Activated CD8-positive, alpha-beta memory T cell treated with anti-CD3 and anti-CD28 coated beads, Interleukin-2, amount 10 ng/mL, durations not matched to agents 7 days and 5 days (primary cell): ENCODE measurements at places on chromosomes 13 and 19. TPM values are rescaled to one million over a fixed set of nuclear protein-coding genes. Genes with fewer than 3 reads are reported as not detected.

PRRG2 gene
- total RNA-seq, result 2.4 TPM

GRCh38 chr19:37329686-37330085, 41.2 kb upstream of the ZNF527 start:
- H3K27me3 ChIP-seq, result no peaks in the 10 kb centered on the region
- no peak for DNase-seq
- H3K4me3 ChIP-seq, result no peak overlapping the region
- H3K36me3 ChIP-seq, result peaks cover 73% of the 10 kb centered on the region
- peaks cover 11% of the 10 kb centered on the region for H3K4me1 ChIP-seq

DNA sequence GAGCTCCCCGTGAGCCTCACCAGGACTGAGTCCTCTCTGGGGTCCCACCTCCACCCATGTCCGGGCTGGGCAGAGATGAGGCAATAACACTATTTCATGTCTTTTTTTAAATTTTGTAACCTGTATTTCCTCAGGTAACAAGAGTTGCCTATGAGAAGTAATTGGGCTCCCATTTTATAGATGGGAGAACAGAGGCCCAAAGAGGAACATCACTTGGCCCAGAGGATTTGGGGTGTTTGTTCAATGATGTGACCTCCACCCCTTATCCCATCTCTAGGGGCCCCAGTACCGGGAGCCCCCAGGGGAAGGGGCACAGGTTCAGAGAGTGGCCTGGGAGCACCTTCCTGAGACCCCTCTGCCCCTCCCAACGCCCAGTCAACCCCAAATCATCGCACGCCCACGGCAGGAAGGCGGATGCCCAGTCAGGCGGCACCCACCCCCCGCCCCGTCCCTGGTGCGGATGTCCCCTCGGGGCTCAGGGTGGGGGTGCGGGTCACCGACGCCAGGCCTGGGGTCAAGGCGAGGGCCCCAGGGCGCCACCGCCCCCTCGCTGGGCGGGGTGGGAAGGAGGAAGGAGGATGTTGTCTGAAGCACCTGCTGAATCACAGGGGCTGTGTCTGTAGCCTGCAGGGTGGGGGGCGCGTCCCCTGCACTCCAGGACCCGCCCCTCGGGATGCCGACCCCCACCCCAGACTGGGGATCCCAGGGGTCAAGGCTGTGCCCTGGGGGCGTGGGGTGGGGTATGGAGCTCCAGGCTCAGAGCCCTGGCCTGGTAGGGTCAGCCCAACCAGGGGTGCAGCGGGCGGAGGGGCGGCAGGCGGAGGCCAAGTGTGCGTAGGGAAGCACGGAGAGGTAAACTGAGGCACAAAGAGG, 9.0 kb upstream of the CIRBP start:
- DNase-seq, result peak; percentile 77
- H3K4me1 ChIP-seq, result peaks cover 48% of the 10 kb centered on the region
- H3K27me3 ChIP-seq, result no peaks in the 10 kb centered on the region
- H3K4me3 ChIP-seq, result peak overlapping the region; percentile 96

DNA sequence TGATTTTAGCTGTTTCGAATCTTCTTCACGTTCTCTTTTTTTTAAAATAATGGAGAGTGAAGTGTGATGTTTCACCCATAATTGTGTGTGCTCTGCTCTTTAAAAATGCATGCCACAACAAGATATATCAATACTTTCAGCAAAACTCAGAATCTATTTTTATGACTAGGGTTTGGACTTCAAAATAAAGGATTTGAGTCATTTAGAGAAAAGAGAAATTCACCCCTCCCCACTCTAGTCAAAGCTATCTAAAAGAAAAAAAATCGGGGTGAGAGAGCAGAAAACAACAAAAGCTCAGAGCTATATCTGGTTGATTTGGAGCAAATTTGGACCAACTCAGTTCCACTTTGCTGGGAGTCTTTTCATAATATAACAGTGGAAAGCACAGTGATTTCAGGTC, 244.5 kb downstream of the DNAJC15 start:
- H3K4me3 ChIP-seq, result no peak overlapping the region
- no peak overlapping the region for H3K27ac ChIP-seq
- DNase-seq, result no peak
- no peaks in the 10 kb centered on the region for H3K36me3 ChIP-seq

DNA sequence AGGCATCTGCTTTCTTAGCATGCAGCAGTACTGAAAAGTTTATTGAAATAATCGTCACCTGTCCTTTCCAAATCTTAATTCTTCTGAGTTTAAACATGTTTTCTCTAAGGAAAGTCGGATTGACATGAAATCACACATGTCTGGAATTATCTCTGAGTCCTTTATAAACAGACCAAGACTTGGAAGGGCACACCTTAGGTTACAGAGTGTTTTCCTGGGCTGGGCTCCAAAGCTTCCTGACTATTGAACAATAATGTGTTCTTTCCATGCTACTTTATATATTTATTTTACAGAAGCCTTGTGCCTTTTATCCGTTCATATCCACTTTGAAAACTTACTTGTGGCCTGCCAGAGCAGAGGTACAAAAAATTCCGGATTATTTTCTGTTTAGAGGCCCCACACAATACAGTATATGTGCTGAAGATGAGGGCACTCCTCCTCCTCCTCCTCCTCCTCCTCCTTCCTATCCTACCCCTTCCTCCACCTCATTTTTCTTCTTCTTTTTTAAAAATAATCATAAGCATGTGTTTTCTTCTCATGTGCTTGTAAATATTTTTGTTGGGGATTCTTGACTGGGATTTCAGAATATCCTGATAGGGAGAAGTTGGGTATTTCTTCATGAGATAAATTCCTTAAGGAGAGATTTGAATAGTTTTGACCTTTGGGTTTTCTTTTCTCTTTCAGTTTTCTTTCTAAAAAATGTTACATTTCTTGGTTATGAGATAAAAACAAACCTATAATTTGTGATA, 52.3 kb downstream of the LRCH1 start:
- no peaks in the 10 kb centered on the region for H3K27me3 ChIP-seq
- H3K4me1 ChIP-seq, result peaks cover 48% of the 10 kb centered on the region
- no peak overlapping the region for H3K27ac ChIP-seq
- H3K4me3 ChIP-seq, result no peak overlapping the region
- H3K36me3 ChIP-seq, result no peaks in the 10 kb centered on the region
- DNase-seq, result no peak

DNA sequence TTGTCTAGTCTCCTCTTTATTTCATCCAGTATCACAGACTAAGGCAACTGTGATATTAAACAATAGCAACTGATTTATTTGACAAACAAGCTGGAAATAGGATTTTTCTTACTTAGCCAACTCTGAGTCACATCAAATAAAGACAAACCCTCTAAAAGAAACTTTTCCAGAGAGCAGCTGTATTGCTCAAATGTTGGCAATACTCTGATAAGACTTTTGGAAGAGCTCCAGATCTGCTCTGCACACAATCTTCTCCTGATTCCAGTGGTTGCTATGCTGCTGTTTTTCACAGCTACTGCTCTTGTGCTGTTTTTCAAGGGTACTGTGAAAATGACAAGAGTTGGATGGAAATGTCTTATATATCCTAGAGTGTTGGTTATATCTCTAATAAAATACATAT, 1479.2 kb downstream of the SLITRK5 start:
- no peaks in the 10 kb centered on the region for H3K27me3 ChIP-seq
- no peaks in the 10 kb centered on the region for H3K36me3 ChIP-seq
